ENCODE measurements at places on chromosomes 3 and 15.

- no peak for DNase-seq
These were observed 259.2 kb downstream of the CPNE4 start for GRCh38 chr3:131775650-131776049.

DNA sequence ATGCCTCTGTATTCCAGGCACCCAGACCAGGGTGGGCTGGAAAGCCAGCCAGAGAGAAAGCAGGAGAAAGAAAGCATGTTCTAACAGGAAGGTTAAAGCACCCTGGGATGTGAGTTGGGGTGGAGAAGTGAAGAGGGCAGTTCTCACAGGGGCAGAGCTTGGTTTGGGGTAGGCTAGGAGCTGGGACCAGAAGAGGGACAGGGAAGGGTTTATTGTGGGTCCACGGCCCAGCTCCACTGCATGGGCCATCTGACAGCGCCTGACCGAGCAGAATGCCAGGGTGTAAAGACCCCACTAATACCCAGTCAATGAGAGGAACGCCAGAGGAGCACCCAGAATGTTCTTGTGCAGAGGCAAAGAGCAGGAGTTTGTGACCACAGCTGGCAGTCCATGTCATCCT, 27.1 kb upstream of the MAGEF1 start:
- no peak for DNase-seq

DNA sequence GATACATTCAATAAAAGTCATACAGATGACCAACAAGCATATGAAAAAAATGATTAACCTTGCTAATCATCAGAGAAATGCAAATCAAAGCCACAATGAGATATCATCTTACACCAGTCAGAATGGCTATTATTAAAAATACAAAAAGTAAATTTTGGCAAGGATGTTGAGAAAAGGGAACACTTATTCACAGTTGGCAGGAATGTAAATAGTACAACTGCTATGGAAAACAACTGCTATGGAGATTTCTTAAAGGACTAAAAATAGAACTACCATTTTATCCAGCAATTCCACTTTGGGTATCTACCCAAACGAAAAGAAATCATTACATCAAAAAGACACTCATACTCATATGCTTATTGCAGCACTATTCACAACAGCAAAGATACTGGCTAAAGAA, 1121.8 kb downstream of the TBL1XR1 start:
- DNase-seq: no peak

- DNase-seq: no peak
These were observed 19.5 kb downstream of the SHF start for GRCh38 chr15:45168286-45168685.

- DNase-seq: no peak
These were observed 2.1 kb downstream of the ALCAM start for GRCh38 chr3:105368566-105369499.

DNA sequence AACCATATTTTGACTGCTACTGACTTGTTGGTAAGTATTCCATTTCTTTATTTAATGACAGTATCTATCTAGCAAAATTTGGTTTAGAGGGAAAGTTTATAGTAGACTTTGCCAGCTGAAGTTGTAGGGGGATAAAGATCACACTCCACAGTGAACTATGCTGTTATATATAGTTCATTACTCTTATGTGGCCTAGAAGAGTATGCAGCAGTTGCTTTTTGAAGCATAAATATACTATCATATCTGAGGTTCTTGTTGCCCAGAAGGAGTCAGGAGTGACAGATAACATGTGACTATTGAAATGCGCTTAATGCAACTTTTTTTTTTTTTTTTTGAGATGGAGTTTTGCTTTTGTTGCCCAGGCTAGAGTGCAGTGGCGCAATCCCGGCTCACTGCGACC, 25.6 kb upstream of the MCF2L2 start:
- DNase-seq: no peak

- peak; percentile 54 for DNase-seq
These were observed 600.8 kb downstream of the FOXP1 start for GRCh38 chr3:70982700-70983140.
